ENCODE measurements at places on chromosomes 16 and 17.

DNA sequence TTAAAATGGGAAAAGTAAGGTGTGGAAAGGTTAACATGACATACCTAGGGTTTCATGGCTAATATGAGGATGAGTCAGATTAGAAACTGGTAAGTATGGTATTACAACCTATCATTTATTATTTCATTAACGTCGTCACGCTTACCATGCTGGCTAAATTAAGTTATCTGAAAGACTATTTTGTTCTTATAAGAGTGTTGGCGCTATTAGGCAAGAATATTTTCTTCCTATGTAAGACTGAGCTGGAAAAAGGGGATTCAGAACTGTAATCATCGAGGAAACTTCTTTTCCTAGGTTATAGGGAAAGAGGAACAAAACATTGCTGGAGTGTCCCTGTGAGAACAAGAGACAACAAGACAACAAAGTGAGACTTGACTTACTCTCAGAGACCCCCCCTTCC, 440.8 kb downstream of the KCNJ2 start:
- no peaks in the 10 kb centered on the region for H3K36me3 ChIP-seq
- no peak for DNase-seq
- no peak overlapping the region for H3K4me3 ChIP-seq

GRCh38 chr16:69834807-69835466, 72.8 kb downstream of the WWP2 start:
- no peak for DNase-seq
- H3K27ac ChIP-seq: no peak overlapping the region
- H3K27me3 ChIP-seq: no peaks in the 10 kb centered on the region
- H3K4me1 ChIP-seq: peaks cover 14% of the 10 kb centered on the region

DNA sequence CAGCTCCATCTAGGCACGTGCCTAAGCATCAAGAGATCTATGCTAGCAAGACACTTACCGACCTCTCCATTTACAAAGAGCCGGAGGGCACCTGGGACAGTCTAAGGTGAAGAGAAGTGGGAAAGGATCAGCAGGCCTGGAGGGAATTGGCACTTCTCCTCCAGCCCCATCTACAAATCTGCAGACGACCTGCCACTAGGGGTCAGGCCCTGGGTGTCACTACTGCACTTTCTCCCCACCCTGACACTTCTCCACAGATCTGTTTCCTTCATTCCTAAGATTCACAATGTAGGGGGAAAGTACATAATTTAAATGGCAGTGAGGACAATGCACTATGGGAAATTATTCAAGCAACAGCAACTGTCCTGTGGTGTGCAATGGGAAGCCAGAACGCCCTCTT, 8.1 kb downstream of the MKS1 start:
- no peaks in the 10 kb centered on the region for H3K27me3 ChIP-seq
- no peak for DNase-seq
- peaks cover 60% of the 10 kb centered on the region for H3K36me3 ChIP-seq
- H3K27ac ChIP-seq: no peak overlapping the region
- no peak overlapping the region for H3K4me3 ChIP-seq

GRCh38 chr16:1610899-1611632, 806 bp downstream of the IFT140 start:
- peaks cover 40% of the 10 kb centered on the region for H3K4me1 ChIP-seq
- H3K27me3 ChIP-seq: no peaks in the 10 kb centered on the region
- peak overlapping the region; percentile 72 for H3K4me3 ChIP-seq
- no peak for DNase-seq
- H3K36me3 ChIP-seq: peaks cover 13% of the 10 kb centered on the region
- peak overlapping the region; percentile 86 for H3K27ac ChIP-seq

GRCh38 chr17:35981908-35982330, 622 bp upstream of the CCL16 start:
- DNase-seq: no peak
- H3K36me3 ChIP-seq: no peaks in the 10 kb centered on the region
- no peak overlapping the region for H3K27ac ChIP-seq
- no peaks in the 10 kb centered on the region for H3K4me1 ChIP-seq
- no peak overlapping the region for H3K4me3 ChIP-seq

DNA sequence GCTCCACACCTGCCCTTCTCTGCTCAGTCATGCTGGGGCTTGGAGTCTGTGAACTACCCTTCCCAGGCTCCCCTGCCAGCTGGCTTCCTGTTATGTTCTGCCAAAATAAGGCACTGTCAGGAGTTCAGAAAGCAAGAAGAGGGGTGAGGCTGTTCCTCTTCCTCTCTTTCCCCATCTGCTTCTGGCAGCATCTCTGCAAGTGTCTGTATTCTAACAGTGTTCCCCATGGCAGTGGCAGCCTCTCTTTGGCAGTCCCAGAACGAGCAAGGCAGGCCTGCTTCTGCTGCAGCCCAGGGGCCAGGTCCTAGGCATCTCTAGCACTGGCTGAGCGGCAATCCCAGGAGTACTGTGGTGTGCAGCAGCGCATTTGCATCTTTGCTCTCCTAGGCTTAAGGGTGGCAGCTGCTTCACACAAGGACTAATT, 219.1 kb downstream of the STX8 start:
- peak overlapping the region; percentile 18 for H3K27ac ChIP-seq
- no peak overlapping the region for H3K4me3 ChIP-seq
- H3K27me3 ChIP-seq: no peaks in the 10 kb centered on the region
- H3K36me3 ChIP-seq: no peaks in the 10 kb centered on the region
- H3K4me1 ChIP-seq: peaks cover 17% of the 10 kb centered on the region
